ENCODE measurements at places on chromosomes 16 and 17. TPM values are rescaled to one million over a fixed set of nuclear protein-coding genes. Genes with fewer than 3 reads are reported as not detected.
A peak's percentile ranks its signal among the peaks of the same experiment; 100 is the strongest.

- DNase-seq, result no peak
Observed at GRCh38 chr17:63113167-63113566, 147.1 kb downstream of the TANC2 start.

The DOC2A gene
- total RNA-seq, result 4.5 TPM

- peak; percentile 38 for DNase-seq
Observed at GRCh38 chr17:79003661-79004411, 5.7 kb downstream of the CANT1 start.

The DDX5 gene
- total RNA-seq, result 616 TPM

GRCh38 chr16:46980926-46981325 lies 7.5 kb upstream of the DNAJA2 start:
- no peak for DNase-seq

GRCh38 chr17:17933775-17934174 lies 38.4 kb downstream of the TOM1L2 start:
- DNase-seq, result no peak

DNA sequence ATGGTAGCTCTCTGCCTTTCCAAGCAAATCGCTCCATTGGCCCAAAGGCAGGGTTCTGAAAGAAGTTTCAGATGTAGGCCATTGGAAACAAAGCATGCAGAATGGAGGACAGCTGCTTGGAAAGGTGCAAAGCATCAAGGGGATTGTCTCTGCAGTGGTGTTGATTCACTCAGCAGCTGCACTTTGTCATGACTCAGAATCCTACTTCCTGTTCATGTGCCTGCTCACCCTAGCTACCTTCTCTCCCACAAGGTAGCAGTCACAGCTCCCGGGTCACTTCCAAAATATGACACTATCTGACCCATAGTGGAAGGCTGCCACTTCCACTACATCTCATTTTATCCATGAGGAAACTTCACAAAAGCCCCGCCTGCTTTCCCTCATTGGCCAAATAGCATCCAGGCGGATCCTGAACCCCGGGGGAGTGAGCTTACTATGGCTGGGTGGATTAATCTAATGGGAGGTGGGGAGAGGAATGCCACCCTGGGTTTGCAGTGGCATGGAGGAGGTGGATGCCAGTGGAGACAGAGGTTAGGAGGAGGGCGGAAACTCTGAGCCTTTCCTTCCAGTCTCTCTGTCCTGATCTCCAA lies 74.7 kb upstream of the NKD1 start:
- DNase-seq, result no peak

GRCh38 chr17:80852476-80853015 lies 139.1 kb upstream of the CHMP6 start:
- no peak for DNase-seq

The CBX8 gene
- total RNA-seq, result 6.7 TPM

DNA sequence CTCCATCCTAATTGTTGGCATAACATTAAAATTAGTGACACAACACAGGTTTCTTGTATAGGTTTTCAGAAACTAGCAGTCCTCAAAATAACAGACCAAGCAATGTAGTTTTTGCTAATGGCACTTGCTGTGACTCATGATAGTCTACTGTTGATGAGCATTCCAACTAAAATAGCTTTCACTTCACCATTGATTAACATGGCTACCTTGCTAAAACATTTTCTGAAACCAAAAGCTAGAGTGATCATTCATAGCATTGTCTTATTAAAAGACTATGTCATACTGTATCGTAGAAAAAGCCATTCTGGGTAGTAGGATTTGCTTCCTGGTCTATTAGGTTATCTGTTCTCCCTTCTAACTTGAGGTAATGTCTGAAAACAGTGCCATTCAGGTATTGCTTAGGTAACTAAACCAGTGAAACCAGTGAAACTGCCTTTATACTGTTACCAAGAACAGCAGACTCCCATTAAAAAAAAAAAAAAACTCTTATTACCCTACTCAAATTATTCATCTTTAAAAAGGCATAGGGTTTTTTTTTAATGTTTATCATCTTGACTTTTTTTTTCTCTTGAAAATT lies 2.5 kb upstream of the CLTC start:
- no peak for DNase-seq

DNA sequence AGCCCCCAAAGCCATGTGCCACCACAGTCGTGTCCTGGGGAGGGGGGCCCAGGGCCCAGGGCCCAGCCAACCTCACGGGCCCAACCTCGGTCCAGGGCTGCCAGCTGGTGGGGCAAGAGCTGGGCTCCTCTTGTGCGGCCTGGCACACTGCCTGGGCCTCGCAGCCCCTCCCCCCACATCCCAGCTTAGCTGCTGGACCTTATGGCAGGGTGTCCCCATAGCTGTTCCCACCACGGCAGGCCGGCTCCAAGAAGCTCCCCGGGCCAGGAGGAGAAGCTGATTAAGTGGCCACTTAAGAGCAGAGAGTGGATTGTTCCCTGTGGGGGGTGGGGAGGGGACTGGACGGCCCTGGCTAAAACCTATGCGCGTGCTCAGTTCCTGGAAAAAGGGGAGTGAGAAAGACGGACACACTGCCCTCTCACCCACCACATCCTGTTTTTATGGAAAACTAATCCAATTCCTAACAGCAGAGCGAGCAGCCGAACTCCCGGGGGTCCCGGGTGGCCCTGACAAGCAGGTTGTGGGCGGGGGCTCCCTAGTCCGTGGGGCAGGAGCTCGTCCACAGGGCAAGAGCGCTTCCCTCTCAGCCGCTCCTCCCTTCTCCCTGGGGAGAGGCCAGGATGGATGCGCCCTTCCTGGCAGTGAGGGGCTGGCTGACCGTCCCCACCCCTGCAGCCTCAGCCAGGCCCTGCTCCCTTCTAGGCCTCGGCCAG lies 16.8 kb downstream of the PIEZO1 start:
- no peak for DNase-seq

Measured in breast epithelium (tissue), 4 donors.